Left kidney (tissue), 8 donors: ENCODE measurements at places on chromosomes 2 and 18. TPM values are rescaled to one million over a fixed set of nuclear protein-coding genes. Genes with fewer than 3 reads are reported as not detected.

DNA sequence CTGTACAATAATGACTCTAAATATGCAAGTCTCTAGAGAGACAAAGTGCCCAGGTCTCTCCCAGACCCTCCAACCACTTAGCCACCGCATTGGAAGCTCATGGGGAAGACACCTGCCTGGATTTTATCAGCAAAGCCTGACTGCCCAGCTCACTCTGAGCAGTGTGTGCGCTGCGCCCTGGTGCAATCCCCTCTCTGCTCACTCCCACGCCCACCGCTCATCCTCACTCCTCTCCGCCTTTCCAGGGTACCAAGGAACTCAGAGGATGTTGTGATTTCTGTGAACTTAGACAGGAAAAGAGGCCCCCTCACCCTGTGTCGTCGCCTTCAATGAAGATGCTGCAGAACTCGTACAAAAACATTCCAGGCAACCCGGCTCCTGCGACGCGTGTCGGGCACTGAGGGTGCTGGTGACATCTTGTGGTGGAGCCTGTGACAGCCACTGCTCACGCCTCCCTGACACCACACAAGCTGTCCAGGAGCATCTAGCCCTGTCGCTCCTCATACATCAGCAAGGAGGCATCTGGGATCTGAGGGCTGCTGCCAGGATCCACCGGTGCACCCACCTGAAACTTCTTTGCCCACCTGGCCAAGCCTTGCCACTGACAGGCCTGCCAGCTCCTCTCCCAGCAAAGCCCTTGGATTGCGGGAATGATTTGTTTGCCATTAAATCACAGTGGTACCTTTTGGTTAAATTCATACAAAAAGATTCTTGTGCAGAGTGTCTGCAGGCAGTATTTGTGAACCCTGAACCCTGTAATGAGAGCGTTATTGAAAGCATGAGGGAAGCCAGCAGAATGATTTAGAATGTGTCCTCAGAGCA is 220.4 kb downstream of the ZNF516 start:
- peak; percentile 53 for DNase-seq

DNA sequence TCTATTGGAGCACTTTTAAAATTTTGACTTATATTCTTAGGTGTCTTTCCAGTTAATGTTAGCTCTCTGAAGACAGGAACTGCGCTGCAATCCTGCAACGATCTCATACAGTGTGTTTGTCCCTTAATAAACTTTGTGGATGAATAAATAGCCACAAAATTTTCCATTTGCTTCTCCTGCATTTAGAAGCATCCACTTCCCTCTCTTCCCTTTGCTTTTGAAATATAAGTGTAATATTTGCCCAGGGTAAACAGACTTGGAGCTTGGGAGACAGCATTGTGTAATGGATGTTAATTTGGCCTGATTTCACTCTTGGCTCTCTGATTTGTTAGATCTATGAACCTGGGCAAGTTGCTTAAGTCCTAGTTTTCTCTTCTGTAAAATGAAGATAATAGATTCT is 58.2 kb upstream of the CD28 start:
- no peak for DNase-seq

The NDC80 gene
- polyA plus RNA-seq, result 43.4 TPM

GRCh38 chr2:236712304-236712703 is 142.7 kb downstream of the ACKR3 start:
- no peak for DNase-seq

The SNED1 gene
- 8.2 TPM for polyA plus RNA-seq

- no peak for DNase-seq
Measured at GRCh38 chr2:215479536-215480240, 43.8 kb upstream of the FN1 start.

DNA sequence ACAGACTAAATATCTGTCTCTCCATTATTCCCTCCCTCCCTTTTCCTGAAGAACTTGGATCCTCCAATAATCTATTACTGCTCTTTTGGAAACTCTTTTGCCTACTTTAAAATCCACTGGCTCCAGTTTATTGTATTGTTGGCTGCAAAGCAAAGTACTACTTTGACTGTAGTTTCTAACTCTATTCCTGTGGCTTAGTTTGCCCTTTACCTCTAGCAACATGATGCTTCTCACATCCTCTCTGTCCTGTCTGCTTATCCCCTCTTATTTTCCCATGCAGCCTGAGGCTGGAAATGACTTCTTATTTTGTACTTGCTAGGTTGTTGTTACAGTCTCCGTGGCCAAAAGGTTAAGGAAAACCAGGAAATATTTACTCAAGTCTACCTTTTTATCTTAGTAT is 26.8 kb downstream of the PDK1 start:
- DNase-seq, result no peak

The LYG2 gene
- 1.0 TPM for polyA plus RNA-seq

The ELOA2 gene
- not detected for polyA plus RNA-seq

GRCh38 chr2:199199797-199200196 is 257.9 kb downstream of the SATB2 start:
- DNase-seq, result no peak

The ADCYAP1 gene
- polyA plus RNA-seq, result 0.10 TPM

DNA sequence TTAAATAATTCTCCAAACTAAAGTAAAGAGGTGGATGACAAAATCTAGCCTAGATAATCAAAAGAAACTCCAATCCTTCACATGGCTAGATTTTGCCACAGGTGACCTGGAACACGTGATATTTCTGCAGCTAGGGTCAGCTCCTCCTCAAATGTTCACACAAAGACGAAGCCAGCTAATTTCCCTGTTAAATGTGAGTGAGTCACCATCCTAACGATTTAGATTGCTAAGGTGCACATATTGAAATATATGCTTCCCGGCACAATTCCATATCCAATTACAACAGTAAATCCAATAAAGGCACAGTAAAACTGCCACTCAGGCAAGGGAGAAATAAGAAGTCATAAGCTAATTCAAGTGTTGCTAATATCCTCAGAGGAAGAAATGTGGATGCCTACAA is 28.7 kb downstream of the IKZF2 start:
- DNase-seq, result no peak

DNA sequence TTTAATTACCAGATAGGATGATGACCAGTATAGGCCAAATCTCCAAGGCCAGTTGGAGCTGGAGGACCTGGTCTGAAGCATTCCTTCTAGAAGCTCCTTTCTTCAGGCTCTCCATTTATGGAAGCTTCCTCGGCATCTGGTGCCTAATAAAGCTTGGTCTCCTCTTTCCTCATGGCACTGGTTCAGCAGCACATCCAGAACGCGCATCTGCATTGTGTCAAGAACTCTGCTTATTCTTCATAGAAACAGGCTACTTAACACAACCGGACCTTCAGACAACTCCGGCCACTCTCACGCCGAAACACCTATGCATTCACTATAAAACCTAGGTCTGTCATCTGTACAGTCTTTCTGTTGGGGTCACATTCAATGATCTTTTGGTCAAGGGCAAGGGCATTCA is 99.8 kb downstream of the COL6A3 start:
- DNase-seq, result no peak

GRCh38 chr2:211181626-211182025 is 625.2 kb downstream of the CPS1 start:
- DNase-seq, result no peak

DNA sequence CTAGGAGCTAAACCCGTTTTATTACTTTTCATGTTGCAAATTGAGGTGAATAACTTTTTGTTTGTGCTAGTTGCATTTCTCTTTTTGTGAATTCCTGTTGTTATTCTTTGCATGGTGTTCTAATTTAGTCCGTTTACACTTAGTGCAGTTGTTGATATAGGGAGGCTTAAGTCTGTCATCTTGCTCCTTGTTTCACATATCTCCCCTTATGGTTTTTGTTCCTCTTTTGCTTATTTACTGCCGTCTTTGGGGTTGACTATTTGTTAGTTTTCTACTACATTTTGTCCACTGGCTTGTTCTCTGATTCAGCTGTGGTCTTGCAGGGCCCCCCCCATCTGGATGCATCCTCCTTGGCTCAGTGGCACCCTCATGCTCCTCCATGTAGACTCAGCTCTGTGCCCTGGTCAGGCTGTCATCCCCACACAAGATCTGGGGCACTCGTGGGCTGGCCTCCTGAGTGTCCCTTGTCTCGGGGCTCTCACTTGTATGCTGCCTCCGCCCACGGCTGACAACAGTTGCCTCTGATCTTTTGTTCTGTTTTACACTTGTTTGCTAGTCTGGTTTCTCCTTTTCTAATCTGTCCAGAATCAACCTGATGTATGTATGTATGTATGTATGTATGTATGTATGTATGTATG is 42.9 kb upstream of the ASB1 start:
- no peak for DNase-seq

The KCNJ3 gene
- 8.6 TPM for polyA plus RNA-seq

The MYCN gene
- polyA plus RNA-seq, result 34.9 TPM

DNA sequence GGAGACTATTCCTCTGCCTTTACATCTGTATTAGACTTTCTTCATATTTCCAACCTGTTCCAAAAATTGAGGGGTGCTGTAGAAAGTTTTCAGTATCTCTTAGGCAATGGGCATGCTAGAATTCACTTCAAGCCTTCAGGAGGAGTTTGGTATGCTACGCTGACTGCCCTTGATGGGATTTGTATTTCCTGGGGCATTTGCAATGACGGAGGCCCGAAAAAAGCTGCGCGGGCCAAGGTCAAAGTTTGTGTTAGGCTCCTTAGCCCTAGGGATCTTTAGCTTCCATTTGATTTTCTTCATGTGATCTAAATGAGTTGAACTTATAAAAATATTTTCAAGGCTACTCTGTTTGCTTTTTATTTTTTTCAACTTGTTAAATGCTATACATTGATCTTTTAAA is 5.1 kb downstream of the CPS1 start:
- no peak for DNase-seq

- DNase-seq, result no peak
Measured at GRCh38 chr2:21198637-21199036, 74.9 kb downstream of the TDRD15 start.

The OTOF gene
- 0.23 TPM for polyA plus RNA-seq

GRCh38 chr18:9150121-9150520 is 13.5 kb downstream of the ANKRD12 start:
- no peak for DNase-seq

DNA sequence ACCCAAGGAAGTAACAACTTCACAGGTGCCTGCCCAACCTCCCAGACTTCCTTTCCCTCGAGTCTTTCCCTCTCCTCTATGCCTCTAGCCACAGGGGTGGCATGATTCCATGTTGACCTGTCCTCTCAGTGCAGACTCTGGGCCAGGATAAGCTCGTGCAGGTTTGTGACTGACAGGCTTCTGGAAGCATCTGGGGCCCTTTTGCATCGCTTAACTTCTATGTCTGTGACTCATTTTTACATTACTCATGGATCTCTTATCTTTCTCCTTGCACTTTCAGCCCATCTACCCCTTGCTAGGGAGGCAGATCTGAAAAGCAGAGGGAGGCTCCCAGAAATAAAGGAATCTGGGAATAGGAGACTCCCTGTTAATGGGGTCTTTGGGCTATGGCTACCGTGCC is 98.5 kb upstream of the RIOK3 start:
- DNase-seq, result no peak

- DNase-seq, result no peak
Measured at GRCh38 chr2:60296219-60296955, 257.1 kb downstream of the BCL11A start.

- no peak for DNase-seq
Measured at GRCh38 chr2:12099374-12099773, 352.9 kb downstream of the LPIN1 start.

The TTR gene
- 0.23 TPM for polyA plus RNA-seq

DNA sequence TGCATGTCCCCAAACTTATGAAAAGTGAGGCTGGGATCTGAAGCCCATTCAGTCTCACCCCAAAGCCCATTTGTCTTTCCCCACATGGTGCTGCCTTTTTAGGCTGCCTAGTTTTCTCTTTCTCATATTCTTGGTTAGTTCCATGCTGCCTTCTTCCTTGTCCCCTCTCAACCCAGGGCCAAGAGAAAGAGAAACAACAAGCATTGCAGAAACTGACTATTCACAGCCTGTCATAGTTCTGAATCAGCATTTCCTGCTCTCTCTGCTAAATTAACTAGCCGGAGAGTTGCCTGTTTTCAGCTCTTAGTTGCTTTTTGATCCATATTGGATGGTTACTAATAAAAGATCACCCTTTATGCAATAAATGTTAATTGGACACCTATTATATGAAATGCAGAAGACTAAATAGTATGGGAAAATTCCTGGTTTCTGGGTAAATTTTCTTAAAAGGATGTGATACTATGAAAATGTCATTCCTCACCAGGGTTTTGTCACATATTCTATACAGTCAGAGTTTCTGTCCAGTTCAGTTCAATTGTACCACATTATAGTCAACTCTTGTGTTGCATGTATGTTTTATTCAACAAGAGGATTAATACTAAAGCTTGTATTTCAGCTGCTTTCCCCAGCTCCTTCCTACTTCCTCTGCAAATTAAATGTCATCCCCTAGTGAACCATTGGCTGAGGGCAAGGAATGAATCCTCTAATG is 246.5 kb downstream of the GALR1 start:
- no peak for DNase-seq

DNA sequence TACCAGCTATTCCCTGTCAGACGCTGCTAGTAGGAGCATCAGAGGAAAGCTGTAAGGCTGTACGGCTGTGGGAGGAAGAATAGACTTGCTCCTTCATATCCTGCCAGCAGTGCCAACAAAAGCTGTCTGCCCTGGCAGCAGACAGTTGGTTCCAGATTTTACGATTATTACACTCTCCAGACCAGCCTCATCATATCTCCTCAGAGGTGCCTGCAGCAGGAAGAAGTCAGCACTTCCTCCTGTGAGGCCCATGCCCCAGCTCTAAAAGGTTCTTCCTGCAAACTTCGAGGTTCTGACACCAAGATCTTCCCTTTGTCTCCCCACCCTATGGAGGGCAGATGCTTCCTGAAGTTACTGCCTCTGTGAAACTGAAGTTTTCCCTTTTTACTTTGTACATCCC is 537.7 kb upstream of the PKDCC start:
- DNase-seq, result no peak

DNA sequence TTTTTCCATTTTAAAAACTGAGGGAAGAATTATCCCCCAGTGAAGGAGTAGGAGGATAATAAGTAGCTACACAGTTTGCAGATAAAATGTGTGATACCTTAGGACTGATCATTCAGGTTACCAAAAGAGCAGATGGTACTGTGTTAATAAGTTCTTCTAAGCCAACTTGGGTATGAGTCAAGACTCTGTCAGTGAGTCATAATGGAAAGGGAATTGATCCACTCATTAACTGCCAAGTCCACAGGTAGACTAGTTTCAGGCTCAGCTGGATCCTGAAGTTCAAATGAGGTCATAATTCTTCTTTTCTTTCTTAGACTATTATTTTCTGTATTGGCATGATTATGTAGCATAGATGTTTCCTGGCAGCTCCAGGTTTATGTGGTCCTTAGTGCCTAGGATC is 142.4 kb upstream of the ALPP start:
- DNase-seq, result no peak

- DNase-seq, result peak; percentile 32
Measured at GRCh38 chr2:119760956-119761275, 1.2 kb downstream of the PTPN4 start.

The MC4R gene
- 0.35 TPM for polyA plus RNA-seq

GRCh38 chr18:59377613-59378337 is 18.7 kb upstream of the LMAN1 start:
- no peak for DNase-seq

- no peak for DNase-seq
Measured at GRCh38 chr2:149355716-149356422, 25.5 kb downstream of the LYPD6 start.

The PAPOLG gene
- 26.9 TPM for polyA plus RNA-seq
